ENCODE measurements at places on chromosomes 1 and 21.

GRCh38 chr1:159300146-159300545, 2.0 kb upstream of the FCER1A start:
- DNase-seq: no peak

- DNase-seq: peak; percentile 76
These were observed 7.7 kb upstream of the PPM1J start for GRCh38 chr1:112722601-112723510.

DNA sequence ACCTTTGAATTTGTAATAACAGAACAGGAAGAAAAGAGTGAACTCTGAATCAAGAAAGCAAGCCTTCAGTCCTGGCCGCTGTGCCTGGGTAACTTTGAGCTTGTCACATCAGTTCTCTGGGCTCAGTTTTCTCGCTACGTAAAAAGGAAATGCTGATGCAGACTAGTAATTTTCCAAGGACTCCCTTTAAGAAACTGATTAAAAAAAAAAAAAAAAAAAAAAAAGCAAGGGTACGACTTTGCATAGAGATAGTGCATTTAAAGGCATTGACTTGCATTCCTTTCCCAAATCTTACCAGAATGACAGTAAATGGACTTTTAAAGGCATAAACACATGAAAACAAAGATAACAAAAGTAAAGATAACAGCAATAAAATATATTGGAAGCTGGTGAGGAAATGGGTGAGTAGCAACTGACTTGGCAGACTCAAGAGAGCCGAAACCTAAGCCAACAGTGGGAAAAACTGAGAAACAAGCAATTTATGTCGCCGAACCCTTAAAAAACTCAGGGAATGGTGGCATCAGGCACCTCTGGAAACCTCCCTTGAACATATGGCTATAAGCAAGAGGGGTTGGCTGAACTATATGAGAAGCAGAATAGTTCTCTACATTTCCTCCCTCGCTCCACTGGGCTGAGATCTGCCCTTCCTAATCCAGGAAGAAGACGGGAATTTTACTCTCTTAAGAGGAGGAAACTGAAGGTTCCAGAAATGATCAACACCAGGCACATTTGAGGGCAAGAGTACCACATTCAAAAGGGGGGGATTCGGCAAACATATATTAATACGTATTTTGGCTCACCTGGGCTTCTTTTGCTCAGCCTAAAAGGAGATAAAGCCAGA, 189.2 kb downstream of the CDC7 start:
- DNase-seq: no peak

- no peak for DNase-seq
These were observed 45.2 kb downstream of the CHODL start for GRCh38 chr21:18289876-18290275.

GRCh38 chr1:70737125-70737524, 310.5 kb downstream of the PTGER3 start:
- peak; percentile 18 for DNase-seq

DNA sequence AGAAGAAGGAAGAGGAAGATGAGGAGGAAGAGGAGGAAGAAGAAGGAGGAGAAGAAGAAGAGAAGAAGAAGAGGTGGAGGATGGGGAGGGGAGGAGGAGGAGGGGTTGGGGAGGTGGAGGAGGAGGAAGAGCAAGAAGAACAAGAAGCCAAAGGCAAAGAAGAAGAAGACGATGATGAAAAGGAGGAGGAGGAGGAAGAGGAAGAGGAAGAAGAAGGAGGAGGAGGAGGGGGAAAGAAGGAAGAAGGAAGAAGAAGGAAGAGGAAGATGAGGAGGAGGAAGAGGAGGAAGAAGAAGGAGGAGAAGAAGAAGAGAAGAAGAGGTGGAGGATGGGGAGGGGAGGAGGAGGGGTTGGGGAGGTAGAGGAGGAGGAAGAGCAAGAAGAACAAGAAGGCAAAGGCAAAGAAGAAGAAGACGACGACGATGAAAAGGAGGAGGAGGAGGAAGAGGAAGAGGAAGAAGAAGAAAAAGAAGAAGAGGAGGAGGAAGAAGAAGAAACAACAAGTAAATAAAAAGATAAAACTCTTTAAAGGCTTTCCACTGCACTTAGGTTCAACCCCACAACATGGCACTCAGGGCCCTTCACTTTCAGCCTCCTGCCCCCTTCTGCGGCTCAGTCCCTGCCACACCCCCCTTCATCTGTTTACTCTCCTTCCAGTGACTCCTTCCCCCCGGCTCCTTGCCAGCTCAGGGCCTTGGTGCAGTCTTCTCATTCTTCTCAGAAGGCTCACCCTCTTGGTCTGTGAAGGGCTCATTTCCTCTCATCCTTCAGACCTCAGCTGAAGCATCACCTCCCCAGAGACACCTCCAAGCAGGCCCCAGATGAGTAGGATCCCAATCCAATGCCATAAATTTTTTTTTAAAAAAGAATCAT, 114.0 kb downstream of the KCNN3 start:
- DNase-seq: no peak

DNA sequence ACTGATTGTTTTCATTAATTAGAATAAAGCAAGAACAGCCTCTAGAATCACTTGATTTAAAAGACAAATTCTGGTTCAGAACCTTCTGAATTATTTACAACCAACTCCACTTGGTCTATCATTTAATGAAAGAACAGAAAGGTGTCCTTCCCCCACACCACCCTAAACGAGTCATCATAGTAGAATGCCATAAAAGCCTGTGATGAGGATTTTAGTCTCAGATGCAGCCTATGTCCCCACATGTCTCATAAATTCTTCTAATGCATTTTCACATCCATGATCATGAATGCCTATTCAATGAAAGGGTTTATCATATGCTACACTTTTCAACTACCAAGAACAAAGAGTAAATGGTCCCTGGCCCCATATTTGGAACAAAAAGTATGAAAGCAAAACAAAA, 508.1 kb downstream of the DPYD start:
- no peak for DNase-seq

GRCh38 chr1:20735581-20736111, 3.1 kb upstream of the SH2D5 start:
- DNase-seq: no peak

- no peak for DNase-seq
These were observed 206.8 kb upstream of the TMEM51 start for GRCh38 chr1:14946684-14947238.

- no peak for DNase-seq
These were observed 56.5 kb upstream of the DNAH14 start for GRCh38 chr1:224872832-224873433.

DNA sequence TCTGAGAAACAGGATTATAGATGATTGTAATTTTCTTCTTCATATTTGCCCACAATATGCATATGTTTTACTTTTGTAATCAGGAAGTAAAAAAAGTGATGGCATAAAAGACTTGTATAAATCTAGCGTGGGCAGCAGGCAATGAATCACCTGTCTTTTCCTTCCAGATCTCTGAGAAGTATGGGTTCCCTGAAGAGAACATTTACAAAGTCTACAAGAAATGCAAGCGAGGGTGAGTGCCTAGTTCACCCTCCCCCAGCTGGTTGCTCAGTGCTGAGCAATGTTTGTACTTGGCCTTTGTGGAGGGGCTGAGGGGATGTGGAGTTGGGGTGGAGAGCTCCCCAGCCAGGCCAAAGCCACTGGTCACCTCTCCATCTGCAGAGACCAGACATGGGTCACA, 30.7 kb downstream of the GRHL3 start:
- DNase-seq: no peak

DNA sequence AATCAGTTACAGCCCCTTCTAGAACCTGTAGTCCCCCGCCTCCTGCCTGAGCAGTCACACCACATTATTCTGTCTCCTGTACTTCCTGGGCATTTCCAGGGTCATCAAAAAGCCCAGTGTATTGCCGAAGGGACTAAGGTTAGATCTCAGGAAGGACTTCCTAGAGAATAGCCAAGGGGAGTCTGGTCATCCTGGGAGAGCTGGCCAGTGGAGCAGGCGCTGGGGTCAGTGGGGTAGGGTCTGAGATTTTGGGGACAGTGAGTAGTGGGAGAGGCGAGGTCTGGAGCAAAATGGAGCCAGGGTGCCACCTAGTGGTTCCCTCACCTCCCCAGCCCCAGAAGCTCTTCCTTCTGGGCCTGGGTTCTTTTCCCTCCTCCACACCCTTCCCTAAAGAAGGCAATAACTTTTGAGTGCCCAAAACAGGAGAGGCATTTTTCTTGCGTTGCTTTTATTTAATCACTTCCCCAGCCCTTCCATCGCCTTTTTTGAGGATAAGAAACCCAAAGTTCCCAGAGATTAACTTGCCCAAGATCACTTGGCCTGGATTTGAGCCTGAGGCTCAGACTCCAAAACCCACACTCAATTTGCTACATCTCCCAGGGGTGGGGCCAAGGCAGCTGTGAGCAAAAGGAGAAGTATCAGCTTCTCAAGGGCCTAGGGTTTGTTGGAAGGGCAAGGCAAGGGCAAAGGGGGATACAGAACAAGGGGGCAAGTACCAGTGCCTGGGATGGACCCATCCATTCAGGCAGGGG, 7.3 kb upstream of the PMVK start:
- peak; percentile 81 for DNase-seq

DNA sequence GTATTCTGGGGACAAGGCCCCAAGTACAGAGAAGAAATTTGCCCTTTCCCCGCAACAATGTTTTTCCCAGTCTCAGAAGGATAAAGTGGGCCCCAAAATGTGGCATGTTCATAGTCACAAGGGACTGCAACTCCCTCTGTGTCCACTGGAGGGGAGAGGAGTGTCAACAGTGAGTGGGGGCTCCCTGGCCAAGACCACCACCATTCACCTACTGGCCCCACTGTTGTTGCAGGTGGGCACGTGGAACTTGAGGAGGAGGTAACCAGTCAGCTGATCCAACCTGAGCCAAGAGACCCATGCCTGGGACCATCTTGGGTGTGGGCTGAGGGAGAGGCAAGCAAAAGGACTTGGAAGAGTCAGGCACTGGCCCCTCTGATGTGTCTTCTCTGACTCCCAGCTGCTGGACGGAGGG, 777 bp downstream of the NUDT17 start:
- DNase-seq: peak; percentile 55

DNA sequence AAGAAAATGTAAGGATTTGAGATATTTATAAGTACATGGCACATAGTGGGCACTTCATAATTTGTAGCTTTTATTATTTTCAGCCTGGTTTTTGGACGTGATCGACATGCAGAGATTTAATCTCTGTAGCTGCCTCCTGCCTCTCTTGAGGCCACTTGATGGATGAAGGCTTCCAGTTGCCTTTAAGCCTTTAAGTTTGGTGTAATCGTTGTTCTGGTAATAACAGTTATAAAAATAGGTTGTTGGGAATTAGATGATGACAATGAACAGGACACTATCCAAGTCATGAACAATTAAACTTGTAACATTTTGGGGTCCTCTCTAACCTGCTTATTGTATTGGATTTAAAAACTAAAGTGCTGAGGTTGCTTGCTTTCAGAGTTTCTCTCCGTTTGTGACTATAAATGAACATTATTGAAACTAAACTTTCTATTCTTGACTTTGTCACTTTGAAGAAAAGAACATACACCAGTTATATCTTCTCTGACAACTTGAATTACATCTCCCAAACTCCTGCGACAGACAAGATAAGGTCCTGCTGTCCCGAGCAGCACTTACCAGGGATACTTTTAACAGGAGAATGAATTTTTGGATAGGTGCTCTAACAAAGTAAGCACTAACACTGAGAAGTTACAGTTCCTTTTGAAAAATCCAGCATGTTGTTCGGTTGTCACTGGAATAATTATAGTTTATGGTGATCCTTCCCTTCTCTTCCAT, 295.0 kb downstream of the NFIA start:
- DNase-seq: no peak

Measured in KBM-7 (cell line).